ENCODE measurements at places on chromosomes 2 and 18.
A peak's percentile ranks its signal among the peaks of the same experiment; 100 is the strongest.

DNA sequence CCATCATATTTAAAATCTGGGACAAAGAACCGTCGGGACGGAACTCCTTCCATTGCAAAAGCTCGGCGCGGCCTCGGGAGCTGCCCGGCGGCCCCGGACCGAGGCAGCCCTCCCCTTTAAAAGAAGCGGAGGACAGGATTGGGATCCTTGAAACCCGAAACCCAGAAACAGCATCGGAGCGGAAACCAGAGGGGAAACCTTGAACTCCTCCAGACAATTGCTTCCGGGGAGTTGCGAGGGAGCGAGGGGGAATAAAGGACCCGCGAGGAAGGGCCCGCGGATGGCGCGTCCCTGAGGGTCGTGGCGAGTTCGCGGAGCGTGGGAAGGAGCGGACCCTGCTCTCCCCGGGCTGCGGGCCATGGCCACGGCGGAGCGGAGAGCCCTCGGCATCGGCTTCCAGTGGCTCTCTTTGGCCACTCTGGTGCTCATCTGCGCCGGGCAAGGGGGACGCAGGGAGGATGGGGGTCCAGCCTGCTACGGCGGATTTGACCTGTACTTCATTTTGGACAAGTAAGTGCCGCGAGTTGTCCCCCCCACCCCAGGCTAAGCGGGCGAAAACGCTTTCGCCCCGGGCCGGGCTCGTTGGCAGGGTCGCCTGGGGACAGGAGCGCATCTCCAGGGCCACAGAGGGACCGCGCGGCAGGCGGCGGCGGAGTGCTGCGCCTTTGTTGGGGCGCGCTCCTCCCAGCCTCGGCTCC, at the start of gene ANTXR1:
Gene ANTXR1 (plus strand): TSS at position 38 of the 698 bp plus-strand sequence. CDS start 321 bp downstream, at position 359.
- DNase-seq, result no peak

- DNase-seq, result no peak
Measured at GRCh38 chr2:120866483-120867140, 130.9 kb downstream of the GLI2 start.

GRCh38 chr2:234024304-234024703, 26.2 kb upstream of the SPP2 start:
- no peak for DNase-seq

GRCh38 chr2:217899231-217900009, 103.4 kb downstream of the TNS1 start:
- DNase-seq, result peak; percentile 64

- DNase-seq, result no peak
Measured at GRCh38 chr2:129762386-129763189, 216.9 kb upstream of the RAB6C start.

DNA sequence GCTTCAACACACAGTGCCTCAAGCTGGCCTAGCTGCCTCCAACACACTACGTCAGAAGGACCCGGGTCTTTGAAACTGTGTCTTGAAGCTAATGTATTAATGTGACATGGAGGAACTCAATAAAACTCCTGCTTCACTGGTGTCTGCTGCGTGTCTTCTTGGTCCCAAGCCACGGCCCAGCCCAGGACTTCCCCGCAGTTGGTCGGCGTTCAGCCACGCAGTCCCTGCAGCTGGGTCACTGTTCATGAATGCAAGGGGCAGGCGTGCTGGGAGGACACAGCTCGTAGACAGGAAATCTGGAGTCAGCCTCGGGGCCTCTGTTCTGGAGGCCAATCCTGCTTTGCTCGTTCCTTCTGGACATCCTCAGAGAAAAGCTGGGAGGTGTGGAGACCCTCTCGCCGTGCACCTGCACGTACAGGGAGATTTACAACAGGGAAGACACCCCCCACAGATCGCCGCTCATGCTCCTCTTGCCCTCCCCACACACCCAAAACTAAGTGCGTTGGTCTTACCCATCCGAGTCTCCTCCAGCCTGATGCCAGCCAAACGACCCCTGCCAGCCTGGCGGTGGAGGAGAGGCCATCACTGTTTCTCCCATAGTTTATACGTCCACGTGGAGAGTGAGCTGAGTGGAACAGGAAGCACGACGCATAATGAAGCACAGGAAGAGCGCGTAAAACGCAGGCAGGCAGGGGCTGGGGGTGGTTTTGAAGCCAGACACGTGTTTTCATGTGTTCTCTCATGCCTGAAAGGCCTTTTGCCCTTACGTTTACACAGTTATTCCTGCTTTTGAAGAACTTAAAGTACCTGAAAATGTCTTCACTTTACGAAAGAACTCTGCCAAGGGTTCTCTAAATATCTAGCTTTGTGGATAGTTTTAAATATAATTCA, 39.7 kb downstream of the ADI1 start:
- no peak for DNase-seq

DNA sequence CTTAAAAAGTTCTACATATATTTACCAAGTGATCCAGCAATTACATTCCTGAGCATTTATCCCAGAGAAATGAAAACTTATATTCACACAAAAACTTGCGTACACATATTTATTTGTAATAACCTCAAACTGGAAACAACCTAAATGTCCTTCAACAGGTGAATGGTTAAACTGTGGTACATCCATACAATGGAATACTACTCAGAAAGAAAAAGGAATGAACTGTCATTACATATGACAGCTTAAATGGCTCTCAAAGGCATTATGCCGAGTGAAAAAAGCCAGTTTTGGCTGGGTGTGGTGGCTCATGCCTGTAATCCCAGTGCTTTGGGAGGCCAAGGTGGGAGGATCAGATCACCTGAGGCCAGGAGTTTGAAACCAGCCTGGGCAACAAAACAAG, 79.1 kb upstream of the DYNC1I2 start:
- DNase-seq, result no peak

DNA sequence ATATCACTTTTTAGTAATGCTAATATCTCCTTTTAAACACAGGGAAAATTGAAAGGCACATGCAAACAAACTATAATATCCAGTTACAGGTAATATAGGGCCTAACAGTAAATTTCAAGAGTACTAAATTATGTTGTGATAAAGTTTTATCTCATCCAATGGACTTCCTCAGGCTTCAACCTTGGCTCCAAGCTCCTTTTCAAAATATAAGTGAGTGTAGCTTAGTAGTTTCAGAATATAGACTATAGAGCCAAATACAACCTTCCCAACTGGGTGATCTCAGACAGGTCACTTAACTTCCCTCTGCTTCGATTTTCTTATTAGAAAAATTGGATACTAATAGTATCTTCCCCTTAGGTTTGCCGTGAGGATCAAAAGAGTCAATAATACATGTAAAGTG, 93.5 kb upstream of the PARD3B start:
- no peak for DNase-seq

DNA sequence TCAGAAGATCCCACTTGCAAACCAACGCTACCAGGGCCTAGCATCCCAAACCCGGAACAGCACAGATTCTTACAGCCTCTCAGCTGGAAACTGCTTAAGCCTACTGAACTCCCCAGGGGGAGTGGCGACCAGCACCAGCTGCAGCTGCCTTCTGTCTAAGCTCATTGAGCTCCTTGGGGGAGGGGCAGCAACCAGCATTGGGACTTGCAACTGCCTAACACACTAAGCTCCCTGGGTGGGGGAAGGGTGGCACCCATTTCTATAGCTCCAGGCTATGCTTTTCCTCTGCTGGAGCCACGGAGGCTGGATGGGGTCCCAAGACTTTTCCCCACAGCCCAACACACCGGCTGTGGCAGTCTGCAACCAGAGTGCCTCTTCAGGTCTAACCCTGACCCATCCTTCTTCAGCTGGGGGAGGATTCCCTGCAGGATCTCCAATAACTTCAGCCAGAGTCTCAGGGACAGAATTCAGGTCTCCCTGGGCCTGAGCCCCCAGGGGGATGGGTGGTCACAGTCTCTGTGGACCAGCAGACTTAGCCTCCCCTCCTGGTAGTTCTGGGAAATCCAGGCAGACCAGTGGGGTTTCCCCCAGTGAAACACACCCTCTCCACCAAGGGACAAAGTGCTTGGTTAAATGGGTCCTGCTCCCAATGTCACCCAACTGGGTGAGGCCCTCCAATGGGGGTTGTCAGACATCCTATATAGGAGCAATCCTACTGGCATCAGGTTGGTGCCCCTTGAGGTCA, 45.9 kb upstream of the ITGA4 start:
- no peak for DNase-seq

GRCh38 chr2:36329251-36329650, 26.3 kb upstream of the CRIM1 start:
- no peak for DNase-seq

DNA sequence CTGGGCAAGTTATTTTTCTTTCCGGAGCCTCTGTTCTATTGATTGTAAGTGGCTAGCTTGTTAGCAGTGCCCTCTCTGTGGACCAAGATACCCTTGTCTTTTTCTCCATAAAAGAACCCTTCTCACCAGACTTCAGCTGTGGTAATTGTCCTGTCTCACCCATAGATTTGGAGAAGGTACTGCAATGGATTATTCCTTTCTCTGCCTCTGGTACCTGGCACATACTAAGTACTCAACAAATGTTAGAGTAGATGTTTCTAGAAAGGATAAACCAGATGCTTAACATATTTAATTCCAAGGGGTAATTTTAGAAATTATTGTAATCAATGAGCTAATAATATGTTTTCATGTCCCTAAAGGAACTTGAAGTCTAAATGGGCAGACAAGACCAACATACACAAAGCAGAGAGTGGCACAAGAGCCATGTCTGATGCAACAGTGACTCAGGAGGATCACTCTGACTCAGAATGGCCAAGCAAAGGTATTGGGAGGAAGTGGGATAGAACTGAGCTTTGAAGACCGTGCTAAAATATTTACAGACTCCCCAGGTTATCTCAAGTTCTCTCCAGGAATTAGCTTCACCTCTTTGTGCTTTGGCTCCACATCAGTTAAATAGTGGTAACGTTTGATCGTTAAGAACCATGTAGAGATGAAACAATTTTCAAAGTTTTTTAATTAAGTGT, 129.7 kb upstream of the OSR1 start:
- DNase-seq, result no peak

DNA sequence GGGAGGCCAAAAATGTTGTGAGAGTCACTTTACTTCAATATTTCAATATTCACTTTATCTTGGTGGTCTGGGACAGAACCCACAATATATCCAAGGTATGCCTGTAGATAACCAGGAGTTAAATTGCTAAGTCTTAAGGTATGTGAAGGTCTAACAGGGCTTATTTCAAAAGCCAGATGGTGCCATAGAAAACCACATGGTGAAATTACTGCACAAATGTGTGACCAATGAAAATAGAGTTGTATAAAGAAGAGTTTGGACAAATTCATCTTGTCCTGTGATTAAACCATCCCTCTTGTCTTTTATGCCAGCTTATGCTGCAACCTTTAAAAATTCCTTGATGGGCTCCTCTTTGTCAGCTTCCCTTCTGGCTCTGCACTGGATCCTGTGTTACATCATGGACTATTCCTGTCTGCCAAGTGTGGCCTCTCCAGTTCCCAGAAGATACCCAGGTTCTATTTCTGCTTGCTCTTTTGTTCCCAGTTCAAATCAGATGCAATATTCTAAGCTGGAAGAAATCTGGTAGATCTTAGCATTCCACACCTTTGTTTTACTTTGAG, 46.8 kb downstream of the ANTXR1 start:
- DNase-seq, result no peak

GRCh38 chr2:202335791-202336467, 40.2 kb upstream of the BMPR2 start:
- DNase-seq, result no peak

DNA sequence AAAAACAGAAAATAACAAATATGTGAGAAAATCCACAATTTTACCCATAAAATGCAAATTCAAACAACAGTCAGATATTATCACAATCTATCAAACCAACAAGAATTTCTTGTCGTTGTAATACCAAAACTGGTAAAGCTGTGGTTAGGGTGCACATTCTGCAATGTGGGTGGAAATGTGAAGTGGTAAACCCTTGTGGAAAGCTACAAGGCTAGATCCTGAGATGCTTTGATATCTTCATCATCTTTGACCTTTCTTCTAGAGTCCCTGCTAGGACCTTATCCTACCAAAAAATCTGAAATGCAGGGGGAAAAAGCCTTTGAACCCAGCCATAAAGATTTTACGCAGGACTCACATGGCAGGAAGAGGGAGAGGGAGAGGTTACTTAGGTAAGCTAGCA, 17.2 kb upstream of the ATG16L1 start:
- DNase-seq, result no peak

GRCh38 chr2:100070078-100070477, 72.3 kb downstream of the AFF3 start:
- peak; percentile 30 for DNase-seq

GRCh38 chr2:86105969-86106945, at the start of gene PTCD3:
Gene PTCD3 (plus strand): TSS chr2:86106235. CDS start chr2:86106248, 13 bp downstream.
- DNase-seq, result peak; percentile 98

DNA sequence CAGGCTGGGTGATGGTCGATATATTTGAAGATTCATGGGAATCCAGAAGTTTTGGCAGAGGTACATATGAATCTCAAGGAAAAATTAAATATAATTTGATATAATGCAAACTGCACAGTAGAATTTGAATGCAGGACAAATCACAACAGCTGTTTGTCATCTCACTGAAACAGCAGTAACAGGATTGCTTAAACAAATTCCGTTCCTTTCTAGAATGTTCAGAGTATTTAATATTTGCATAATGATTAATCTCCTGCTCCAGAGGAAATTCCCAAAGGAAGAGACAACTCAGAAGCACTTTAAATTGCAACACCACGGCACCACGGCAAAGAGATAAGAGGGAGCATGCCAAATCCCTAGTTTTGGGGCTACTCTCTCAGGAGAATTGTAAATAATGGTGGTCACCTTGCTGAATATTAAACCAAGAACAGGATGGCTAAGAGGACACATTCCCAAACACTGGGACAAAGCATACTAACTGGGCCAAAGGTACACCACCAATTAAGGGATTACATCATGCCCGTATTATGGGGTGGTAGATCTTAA, 67.8 kb upstream of the MAP4K3 start:
- peak; percentile 31 for DNase-seq

DNA sequence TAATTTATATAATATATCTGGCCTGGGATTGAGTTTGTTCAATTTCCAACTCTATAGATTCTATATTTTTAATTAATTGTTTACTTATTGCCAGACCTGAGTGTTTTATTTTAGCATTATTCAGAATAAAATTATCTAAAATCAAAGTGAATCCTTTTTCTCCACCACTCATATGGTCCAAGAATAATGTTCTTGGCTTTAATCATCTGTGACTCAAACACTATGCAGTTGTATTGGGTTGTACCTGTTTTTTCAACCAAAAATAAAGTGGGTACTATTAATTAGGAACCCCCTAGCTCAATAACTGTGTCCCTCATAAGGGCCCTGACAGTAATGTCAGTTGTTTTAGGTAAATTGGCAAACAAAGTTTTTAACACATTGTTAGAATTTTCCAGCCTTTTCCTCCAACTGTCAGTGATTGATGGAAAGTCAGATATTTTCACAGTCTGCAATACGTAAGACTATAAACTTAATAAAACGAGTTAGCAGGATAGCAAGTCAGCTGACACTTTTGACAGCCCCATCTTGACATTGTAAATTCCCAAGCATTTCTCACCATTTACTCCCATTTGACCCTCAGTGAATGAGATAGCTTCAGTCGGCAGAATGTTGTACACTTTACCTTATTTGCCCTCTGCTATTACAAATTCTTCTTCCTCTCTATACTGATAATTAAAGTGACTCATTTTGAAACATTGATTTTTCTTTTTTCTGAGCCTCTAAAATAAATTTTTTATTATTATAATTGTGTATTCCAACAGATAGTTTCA, 587.4 kb downstream of the METTL4 start:
- no peak for DNase-seq

All from inflammatory macrophage treated with lipopolysaccharide for 4 hours (primary cell).